Neural crest cell (in vitro differentiated cells): ENCODE measurements at places on chromosomes 5 and 9. TPM values are rescaled to one million over a fixed set of nuclear protein-coding genes. Genes with fewer than 3 reads are reported as not detected.

PCSK1 gene
- 0.47 and 0.52 TPM in 2 replicates for total RNA-seq

TAS2R1 gene
- not detected in 2 replicates for total RNA-seq

- no peak for DNase-seq
These were observed 73.7 kb downstream of the TENT4A start for GRCh38 chr5:6786786-6787495.

DNA sequence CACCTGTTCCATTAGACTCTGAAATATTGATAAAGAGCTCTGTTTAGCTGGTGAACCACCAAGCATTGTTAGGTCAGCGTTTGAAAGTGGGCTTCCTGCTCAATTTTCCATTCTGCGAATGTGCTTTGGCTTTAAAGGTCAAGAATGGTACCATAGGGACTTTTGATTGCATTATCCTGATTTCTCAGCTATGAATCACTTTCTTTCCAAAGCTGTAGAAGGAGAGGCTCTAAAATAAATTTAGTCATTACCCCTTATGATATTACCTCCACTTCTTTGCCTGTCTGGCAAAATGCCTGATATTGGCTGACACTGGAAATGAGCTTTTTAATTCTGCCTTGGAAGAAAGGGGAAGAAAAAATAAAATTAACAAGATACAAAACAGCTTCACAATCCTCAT is 237.2 kb upstream of the CTNND2 start:
- no peak for DNase-seq

DNA sequence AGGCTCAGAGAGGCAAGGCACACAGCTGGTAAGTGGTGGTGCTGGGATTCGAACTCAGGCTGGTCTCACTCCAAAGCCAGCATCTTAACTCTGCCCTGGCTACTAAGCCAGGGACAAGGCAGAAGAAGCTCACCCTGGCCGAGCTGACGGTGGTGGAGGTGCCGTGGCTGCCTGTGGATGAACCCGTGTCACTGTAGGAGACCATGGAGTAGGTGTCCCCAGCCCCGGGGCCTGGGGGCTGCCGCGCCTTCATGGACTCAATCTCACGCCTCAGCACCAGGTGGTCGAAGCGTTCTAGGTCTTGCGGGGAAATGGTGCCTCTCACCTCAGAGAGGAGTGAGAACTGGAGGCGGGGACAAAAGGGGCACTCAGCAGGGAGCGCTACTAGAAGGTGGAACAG is 35.4 kb upstream of the AKNA start:
- no peak for DNase-seq

DNA sequence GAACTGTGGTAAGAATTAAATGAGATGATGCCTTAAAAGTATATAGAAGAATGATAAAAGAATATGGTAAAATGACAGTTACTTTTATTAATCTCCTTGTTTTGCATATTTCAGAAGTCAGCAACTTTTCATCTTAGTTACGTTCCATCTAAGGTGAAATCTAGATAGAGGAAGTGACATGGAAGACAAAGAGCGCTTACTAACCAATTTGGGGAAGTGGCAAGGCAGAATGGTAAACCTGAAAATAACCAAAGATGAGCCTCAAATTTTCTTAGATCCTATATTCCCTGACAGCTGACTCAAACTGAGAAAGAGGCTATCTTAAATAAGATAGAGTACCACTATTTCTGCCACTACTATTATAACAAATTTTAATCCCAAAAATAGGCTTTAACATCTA is 52.5 kb downstream of the FGF10 start:
- DNase-seq, result no peak
